ENCODE measurements at places on chromosomes 3 and 15.

- no peak for DNase-seq
These were observed 26.0 kb downstream of the SLC41A3 start for GRCh38 chr3:126057936-126058335.

- no peak for DNase-seq
These were observed 212.3 kb upstream of the BHLHE40 start for GRCh38 chr3:4766716-4767499.

- DNase-seq: no peak
These were observed 356.8 kb upstream of the NR2F2 start for GRCh38 chr15:95973566-95974256.

DNA sequence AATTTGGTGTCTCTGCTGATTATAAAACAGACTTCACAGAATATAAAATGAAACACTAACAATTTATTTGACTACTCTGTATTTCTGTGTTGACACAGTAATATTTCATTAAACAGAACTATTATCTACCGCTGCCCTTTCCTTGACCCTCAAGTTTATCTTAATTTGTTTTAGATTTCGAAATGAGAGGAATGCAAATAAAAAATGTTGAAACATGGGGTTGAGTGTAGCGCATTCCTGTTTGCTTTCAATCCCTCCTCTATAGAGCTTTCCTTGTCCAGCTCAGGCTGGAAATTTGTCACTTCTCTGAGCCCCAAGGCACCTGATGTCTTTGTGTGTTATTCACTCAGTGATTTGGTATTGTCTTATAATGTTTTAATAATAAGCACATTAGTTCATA, 550.2 kb downstream of the ZBBX start:
- DNase-seq: no peak
